ENCODE measurements at places on chromosomes 7 and 10.

DNA sequence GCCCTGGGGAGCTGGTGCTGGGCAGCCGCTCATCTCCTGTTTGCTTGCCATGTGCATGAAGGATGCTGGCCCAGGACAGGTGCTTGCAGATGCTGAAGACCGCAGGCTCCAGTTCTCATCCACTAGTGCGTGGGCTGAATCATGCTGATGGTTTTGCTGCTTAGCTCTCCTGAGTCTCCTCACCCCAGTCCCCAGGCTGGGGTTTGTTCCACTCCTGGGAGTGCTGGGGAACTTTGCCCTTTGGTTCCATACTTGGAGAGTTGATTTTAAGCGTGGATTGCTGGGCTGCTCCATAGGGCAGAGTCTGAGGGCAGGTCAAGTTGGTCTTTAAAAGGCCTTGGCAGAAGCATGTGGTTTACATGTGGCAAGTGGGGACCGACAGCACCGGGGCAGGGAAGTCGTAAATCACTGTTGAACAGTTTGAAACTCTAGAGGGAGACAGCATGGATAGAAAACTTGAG lies 9.1 kb downstream of the DYNC2I1 start:
- no peak for DNase-seq

- DNase-seq = no peak
Measured at GRCh38 chr10:23081891-23082290, 13.5 kb upstream of the MSRB2 start.

DNA sequence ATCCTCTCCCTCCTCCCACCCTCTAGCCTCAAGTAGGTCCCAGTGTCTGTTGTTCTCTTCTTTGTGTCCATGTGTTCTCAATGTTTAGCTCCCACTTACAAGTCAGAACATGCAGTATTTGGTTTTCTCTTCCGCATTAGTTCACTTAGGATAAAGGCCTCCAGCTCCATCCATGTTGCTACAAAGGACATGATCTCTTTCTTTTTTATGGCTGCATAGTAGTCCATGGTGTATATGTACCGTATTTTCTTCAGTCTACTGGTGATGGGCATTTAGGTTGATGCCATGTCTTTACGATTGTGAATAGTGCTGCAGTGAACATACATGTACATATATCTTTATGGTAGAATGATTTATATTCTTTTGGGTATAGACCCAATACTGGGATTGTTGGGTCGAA lies 1.6 kb upstream of the GOT1 start:
- DNase-seq = no peak

DNA sequence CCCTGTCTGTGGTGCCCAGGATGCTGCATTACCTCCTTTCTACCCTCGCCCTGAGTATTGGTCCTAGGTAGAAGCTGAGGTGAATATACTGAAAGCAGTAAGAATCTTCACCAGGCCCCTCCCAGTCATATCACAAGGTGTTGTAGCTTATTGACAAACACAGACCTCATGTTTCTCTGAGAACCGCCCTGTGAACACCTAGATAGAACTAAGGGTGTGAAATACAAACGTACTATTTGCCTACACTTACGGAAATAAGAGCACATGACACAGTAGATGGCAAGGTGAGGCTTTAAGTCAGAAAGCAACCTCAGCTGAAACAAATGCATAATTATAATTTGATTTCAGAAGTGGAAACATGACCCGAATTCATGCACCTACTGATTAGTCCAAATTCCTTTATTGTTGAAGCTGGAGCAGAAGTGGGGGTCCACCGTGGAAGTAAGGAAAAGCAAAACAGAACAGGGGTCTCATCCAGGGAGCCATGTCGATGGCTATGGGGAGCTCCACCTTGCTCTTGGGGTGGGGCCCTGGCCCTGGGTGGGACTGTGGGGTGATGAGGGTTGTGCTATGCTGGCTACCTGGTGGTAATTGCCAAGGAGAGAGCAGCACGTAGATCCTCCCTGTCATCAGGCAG lies at the start of gene NPSR1:
Gene NPSR1 (plus strand): TSS at position 587 of the 637 bp plus-strand sequence. CDS start 195 bp downstream, outside the sequence.
- no peak for DNase-seq

- peak; percentile 37 for DNase-seq
Measured at GRCh38 chr7:30252885-30253795, 31.3 kb upstream of the ZNRF2 start.

GRCh38 chr7:142142702-142143101 lies 31.2 kb downstream of the MGAM2 start:
- DNase-seq = no peak

GRCh38 chr7:36198854-36199266 lies 45.8 kb downstream of the EEPD1 start:
- DNase-seq = no peak

GRCh38 chr10:24305551-24306506 lies 96.9 kb downstream of the KIAA1217 start:
- DNase-seq = no peak

DNA sequence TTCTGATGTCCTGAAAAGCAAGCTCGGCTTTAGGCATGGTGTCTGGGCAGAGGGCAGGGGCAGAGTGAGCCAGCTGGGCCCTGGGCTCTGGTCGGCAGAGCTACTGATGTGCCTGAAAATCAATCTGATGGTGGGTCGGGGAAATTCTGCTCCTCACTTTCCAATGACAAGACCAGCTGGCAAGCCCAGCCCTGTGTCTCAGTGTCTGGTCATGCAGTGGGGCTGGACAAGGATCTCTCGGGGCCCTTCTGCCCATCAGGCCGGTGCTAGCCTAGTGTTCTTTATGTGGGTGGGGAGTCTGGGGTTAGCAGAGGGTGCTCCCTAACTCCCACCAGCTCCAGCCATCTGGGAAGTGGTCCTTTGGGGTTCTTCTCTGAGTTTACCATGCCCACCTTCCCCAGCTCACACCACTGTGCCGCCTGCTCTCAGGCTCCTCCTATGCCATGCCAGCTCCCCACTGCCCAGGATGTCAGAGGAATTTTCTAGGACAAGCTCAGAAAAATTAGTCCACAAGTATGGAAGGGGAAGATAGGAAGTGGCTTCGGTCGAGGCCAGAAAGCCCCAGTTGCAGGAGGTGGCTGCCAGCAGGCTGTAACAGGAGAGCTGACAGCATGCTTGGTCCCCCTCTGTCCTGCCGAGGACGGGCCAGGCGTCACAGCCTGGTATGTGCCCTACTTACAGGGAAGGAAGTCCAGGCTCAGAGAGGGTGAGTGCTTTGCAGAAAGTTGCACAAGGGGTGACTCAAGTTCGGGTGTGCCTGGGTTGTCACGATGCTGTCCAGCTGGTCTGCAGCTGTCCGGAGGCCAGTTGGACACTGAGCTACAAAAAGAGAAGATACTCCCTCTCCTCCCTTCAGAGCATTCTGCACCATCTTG lies 135.2 kb downstream of the ADCY1 start:
- no peak for DNase-seq

DNA sequence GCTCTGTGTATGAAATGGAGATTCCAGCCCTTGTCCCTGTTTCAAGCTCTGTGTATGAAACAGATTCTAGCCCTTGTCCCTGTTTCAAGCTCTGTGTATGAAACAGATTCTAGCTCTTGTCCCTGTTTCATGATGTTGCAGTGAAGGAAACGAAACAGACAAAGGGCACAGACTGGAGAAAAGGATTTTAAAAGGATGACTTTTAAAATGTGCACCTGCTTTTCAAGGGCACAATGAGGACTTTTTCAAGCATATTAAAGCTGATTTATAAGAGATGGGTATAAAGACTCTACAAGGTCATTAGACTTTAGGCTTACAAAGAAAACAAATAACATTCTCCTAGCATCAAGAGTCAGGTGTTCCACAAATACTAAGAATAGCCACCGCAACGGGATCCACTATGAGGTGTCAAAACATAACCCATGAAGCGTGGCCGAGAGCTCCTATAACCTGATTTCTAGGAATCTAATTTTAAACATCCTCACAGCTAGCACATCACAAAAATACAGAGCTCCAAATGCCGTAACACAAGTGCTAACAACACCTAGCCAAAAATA lies 29.0 kb downstream of the DIP2C start:
- DNase-seq = no peak

DNA sequence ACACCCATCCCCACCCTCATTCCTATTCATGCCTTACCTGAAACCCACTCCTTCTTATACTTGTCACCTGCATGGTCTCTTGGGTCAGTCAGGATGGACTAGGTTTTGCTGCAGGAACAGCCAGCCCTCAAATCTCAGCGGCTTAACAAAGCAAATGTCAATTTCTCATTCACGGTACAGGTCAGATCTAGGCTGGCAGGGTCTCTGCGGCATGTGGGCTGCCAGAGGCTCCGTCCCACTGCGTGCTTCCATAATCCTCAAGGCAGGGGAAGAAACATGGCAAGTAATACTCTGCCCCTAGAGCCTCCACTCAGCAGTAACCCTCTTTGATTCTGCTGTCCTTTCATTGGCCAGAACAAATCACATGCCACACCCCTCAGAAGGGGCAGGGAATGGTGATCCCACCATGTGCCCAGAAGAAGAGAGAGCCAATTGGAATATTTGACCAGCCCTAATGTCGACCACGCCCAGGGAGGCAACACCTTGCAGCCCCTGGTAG lies 114.9 kb upstream of the ZMIZ1 start:
- no peak for DNase-seq
